ENCODE measurements at places on chromosomes 5 and 9.

- DNase-seq = peak; percentile 61
These were observed 854 bp upstream of the ARL15 start for GRCh38 chr5:54311176-54311677.

DNA sequence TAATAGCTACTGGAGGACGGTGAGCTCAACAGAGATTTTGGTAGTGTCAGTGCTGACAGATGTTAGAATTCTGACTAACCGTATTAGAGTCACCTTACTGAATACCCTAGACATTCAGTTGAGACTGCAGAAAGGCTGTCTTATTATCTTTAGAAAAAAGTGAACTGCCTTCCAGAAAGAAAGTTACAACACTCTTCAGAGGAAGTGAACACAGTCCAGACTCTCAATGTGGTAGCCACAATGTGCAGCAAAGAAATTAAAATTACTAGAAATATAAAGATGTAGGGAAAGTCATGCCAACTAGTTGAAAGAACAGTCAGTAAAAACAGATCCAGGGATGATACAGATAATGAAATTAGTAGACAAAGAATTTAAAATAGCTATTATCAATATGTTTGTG lies 47.1 kb upstream of the COL15A1 start:
- DNase-seq = peak; percentile 4

DNA sequence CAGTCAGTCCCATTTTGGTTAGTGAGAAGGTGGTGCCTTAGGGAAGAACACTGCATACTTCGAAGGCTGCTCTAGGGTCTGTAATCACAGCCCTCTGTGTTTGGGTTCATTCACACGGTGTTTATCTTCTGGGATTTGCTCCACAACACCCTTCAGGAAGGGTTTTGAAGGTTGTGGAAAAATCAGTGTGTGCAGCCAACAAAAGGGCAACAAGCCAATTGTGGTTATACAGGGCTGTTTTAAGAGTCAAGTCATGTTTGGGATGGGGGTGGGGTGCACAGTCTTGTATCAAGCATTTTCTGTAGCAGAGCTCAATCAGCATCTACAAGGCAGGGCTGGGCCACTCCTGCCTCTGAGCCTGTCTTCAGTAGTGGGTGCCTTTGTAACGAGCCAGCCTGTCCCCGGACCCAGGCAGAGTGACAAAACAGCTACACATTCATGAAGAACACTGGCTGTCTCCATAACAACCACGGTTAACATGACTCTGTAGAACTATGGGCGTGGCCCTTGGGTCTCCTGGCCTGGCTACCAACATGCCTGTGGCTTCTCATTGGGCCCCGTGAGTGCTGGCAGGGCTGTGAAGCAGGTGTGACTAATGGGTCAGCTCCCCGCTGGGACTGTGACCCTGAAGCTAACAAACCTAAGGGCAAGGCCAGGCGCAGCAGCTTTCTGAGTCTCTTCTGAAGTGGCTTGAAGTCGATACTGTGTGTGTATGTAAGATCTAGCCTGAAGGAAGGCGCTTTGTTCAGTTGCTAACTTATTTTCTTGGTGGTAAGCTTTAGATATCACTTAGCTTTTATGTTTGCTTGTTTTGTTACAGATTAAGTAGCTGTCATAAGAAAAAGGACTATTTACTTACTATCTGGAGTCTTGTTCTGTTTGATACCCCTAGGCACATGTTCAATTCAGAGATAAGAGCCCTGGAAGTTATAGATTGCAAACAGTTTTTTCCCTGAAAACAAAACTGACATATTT lies 27.9 kb upstream of the GOLM1 start:
- DNase-seq = no peak

- no peak for DNase-seq
These were observed 166.5 kb upstream of the PHYKPL start for GRCh38 chr5:178398901-178399700.

DNA sequence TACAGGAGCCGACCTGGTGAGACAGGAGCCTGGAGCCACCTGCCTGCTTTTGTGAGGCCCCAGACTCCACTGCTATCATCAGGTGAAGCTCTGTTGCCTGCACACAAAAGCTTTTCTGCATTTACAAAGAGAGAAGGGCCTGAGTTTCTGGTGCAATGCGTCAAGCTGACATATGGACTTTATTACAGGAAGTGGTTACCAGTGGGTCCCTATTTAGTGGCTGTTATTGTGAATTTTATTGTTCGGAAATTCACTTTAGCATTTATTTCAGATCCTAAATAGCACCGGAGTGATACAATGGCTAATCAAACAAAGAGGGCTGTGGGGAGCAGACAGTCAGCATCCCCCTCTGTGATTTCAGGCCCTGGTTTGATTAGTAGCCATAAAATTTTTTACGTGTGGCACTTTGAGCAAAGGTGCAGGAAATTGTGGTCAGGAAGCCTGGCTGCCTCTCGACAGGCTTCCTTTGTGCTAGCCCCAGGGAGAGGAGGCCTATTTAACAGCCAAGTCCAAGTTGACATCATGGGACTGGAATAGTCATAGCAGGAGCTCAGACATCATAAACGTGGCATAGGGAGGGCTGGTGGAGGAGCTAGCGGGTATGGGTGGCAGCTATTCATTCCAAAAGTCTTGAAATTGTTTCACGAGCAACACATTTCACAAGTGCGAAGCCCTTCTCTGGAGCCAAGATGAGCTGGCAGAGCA lies 8.4 kb downstream of the TGFBI start:
- peak; percentile 95 for DNase-seq

DNA sequence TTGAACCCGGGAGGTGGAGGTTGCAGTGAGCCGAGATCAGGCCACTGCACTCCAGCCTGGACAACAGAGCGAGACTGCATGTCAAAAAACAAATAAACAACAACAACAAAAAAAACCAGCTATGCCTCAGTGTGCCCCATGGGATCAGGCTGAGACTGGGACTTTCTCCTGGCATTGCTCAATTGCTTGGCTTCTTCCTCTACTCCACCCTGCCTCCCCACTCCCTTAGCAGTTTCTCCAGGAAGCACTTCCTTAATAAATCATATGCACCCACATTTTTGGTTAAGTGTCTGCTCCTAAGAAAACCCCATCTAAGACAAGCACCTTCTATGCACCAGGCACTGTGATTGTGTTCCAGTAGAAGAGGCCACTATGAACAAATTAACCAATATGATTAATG lies 41.0 kb upstream of the TMEM252 start:
- no peak for DNase-seq

DNA sequence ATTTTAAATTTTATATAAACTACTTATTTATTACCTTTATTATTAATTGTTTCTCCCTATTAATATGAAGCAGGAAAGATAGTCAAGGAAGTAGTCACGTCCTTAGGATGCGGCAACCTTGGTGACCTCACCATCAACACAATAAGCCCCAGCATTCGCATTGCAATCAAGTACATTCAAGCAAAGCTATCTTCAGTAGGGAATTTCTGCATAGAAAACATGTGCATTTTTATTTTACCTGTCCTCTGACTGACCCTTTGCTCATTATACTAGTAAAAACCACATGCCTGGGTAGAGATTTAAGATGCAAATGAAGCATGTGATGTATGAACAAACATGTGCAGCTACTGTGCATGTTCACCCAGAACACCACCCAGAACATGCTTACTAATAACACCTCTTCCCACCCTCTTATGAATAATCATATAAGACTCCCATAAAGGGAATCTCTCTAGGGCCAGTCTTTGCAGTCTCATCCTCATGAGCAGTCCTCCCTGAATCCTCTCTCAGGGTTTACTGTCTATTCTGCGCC lies 869.6 kb downstream of the TAF11L14 start:
- no peak for DNase-seq

DNA sequence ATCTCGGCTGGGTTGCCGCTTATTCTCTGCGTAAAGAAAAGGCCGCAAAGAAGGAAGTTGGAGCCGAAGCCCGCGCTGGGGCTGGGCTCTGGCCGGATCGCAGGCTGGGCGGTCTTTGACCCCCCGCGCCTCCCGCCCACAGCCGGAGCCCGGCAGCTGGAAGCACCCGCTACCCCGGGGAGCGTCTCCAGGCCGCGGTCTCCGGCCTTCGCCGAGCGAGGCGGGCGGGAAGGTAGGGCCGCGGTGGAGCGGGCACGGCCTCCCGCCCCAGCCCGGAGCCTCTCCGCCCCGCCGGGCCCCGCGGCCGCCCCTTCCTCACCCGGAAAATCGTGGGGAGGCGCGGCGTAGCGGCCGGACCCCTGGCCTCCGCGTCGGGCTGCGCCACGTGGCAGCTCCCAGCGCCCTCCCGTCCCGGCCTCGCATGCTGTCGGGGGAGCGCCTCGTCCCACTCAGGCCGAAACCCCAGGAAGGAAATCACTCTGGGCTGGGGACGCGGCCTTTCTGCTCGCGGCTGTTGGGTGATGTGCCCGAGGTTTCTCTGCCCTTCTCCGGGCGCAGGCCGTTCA lies 12.0 kb downstream of the FOXD1 start:
- no peak for DNase-seq

- DNase-seq = no peak
These were observed 14.9 kb downstream of the MEGF10 start for GRCh38 chr5:127305493-127305892.

GRCh38 chr5:73030995-73031394 lies 75.2 kb downstream of the FCHO2 start:
- DNase-seq = no peak

GRCh38 chr5:152824316-152824715 lies 419.2 kb upstream of the NMUR2 start:
- no peak for DNase-seq

DNA sequence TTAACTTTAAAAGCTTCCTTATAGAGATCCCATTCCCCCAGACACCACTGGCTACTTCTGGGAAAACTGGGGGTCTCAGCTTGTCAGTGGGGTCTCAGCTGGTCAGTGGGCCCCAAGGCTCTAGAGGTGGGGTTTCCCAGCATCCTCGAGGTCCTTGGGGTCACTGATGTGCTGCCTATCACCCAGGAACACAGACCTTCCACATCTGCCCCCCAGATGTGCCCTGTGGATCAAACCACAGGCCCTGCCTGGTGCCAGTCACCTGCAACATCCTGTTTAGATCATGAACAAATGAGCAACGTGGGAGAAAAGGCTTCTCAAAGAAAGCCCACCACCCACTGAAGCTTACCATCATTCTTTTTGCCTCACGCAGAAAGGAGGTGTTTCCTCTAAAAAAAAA lies 165.6 kb upstream of the FSTL4 start:
- no peak for DNase-seq

GRCh38 chr9:123749580-123750202 lies 180.2 kb downstream of the DENND1A start:
- no peak for DNase-seq

DNA sequence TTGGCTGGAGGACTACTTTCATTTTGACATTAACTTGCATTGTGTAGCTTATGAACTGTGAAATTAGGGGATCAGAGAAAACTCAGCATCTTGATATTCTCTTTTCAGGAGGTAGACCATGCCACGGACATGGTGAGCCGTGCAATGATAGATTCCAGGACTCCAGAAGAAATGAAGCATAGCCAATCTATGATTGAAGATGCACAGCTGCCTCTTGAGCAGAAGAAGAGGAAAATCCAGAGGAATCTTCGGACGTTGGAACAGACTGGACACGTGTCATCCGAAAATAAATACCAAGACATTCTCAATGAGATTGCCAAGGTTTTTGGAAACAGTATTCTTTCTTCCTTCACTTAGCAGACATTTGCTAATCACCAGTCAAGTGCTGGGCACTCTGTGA lies 20.6 kb upstream of the F2R start:
- no peak for DNase-seq

DNA sequence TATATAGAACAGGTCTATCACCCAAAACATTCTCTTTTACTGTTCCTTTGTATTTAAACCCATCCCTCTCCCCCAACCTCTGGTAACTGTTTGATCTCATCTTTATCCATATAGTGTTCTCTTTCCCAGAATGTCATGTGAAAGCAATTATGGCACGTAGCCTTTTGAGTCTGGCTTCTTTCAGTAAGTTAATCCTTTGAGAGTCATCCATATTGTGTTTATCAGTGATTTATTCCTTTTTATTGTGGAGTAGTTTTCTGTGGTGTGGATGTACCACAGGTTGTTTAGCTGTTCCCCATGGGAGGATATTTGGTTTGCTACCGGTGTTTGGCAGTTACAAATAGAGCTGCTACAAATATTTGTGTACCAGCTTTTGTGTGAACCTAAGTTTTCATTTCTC lies 38.0 kb downstream of the HMGXB3 start:
- DNase-seq = no peak

- DNase-seq = no peak
These were observed 222.0 kb downstream of the EBF1 start for GRCh38 chr5:158877706-158878105.

DNA sequence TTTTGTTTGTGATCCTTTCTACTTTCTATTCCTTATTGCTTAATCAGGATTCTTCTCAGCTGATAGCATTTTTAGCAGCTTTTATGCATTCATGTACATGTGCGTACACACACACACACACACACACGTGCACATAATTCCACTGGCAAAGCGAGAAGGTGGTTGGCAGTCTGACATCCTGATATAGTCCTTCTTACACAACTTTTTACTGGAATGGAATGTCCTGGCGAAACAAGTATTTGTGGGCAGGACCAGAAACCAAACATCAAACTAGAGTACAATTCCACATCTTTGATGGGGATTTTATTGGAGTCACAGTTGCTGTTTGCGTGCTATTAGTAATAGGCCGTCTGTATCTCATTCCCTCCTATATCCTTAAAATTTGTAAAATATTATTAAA lies 356.5 kb downstream of the CCDC171 start:
- DNase-seq = no peak

GRCh38 chr5:170107674-170108073 lies 2.0 kb downstream of the FOXI1 start:
- DNase-seq = no peak
